ENCODE measurements at places on chromosomes 12 and 14. TPM values are rescaled to one million over a fixed set of nuclear protein-coding genes. Genes with fewer than 3 reads are reported as not detected.
A peak's percentile ranks its signal among the peaks of the same experiment; 100 is the strongest.

Gene SLC8A3
- 0.08 TPM for total RNA-seq

Gene AKAP3
- total RNA-seq: 0.71 TPM

GRCh38 chr12:14946861-14947260 is 8.5 kb upstream of the ERP27 start:
- DNase-seq: no peak

Gene ANO2
- not detected for total RNA-seq

DNA sequence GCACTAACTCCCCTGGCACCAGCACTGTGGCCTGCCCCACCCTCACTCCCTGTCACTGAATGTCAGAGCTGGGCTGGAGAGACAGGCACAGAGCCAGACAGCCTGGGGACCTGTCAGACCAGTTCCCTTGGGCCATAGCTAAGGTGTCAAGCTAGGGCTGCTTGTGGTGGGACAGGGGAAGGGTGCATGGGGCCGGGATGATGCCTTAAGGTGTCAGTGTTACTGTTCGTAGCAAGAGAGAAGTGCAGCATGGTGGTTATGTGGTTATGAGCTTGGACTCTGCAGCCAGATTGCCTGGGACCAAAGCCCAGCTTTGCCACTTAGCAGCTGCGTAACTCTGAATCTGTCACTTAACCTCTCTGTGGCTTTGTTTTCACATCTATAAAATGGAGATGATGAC is 3.8 kb downstream of the RAPGEF3 start:
- DNase-seq: no peak

Gene LUM
- not detected for total RNA-seq

Gene METTL25
- 10.1 TPM for total RNA-seq

Gene FAM234B
- total RNA-seq: 10.1 TPM

- no peak for DNase-seq
Measured at GRCh38 chr14:32407130-32407529, 78.0 kb downstream of the AKAP6 start.

- no peak for DNase-seq
Measured at GRCh38 chr12:126950266-126950665, 1316.7 kb upstream of the TMEM132C start.

GRCh38 chr14:102150744-102151143 is 11.0 kb downstream of the WDR20 start:
- no peak for DNase-seq

DNA sequence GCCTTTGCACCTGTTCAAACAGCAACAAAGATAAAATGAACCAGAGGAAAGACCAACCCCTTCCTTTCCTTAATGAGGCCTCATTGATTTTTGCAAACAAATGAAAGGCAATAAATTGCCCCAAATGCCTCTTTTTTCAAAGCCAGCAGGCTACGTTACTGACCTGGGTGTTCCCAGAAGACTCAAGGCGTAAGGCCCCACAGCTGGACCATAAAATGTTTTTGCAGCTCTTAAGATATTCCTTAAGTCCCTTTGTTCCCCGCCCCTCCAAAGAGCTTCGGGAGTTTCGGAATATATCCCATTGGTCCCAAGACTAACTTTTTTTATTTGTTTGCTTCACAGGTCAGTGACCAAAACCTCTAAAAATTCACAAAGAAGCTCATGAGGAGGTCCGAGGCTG is 462.9 kb upstream of the PRICKLE1 start:
- DNase-seq: no peak

GRCh38 chr12:71772735-71773134 is 18.1 kb downstream of the RAB21 start:
- DNase-seq: no peak

Gene MYH6
- not detected for total RNA-seq

DNA sequence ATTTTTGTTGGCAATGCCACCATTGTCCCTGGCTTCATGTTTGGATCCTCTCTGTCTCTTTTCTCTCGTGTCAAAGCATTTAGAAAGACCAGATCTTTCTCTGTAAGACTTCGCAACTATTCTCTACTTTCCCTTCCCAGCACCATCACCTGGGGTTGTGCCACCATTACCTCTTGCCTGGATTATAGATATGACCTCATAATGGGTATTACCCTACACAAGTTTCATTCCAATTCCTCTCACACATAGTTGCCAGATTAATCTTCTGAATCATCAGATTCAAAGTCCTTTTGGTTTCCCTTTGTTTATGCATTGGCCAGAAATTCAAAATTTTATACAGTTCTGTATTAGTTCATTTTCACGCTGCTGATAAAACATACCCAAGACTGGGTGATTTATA is 27.2 kb upstream of the DHRS2 start:
- no peak for DNase-seq

Gene CLEC7A
- total RNA-seq: not detected

Gene B3GNT4
- 0.90 TPM for total RNA-seq

GRCh38 chr14:98953551-98954348 is 318.2 kb downstream of the BCL11B start:
- no peak for DNase-seq

GRCh38 chr14:49249022-49249421 is 337.2 kb downstream of the RPS29 start:
- DNase-seq: no peak

DNA sequence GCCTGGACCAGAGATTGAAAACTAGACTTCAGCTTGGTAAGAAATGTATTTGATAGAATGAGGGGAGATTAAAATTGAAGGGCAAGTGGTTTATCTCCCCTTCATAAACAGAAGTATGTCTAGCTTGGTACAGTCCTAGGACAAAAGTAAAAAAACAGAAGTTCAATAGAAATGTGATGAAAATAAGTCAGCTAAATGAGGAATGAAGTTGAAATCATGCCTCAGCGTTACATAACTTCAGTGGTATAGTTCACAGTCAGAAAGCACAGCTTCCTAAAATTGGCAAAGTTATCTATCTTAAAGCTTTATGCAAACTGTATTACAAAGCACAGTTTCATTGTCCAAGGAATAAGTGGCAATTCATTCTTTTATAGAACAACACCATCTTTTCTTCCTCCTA is 90.2 kb upstream of the SYT10 start:
- no peak for DNase-seq

Gene SYT10
- not detected for total RNA-seq

DNA sequence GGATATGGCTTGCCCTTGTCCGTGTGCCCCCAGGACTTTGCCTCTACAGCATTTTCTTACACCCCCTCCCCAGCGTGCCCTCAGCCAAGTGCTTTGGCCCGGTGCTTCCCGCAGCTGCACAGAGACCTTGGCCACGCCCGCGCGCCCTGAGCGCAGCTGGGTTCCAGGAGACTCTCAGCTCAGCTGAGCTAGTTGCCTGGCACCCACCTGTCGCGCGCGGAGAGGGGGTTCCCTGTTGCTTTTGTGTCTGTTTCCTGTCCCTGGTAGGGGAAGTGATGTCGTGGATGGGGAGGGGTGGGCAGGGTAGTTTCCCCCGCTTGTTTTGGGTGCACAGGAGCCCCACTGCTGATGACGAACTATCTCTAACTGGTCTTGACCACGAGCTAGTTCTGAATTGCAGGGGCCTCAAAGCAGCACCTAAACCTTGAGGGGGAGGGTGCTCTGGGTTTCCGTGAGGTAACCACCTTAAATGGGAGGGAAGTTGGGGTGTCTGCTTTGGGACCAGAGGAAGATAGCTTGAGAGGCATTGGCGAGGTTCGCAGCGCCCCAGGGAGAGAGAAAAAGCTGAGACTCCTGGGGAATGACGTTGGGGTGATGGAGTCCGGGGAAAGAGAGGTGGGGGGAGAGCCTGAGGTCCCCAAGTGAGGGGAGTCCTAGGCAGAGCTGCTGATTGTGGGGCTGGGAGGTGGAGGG is 1.5 kb downstream of the DIO3 start:
- peak; percentile 51 for DNase-seq

- no peak for DNase-seq
Measured at GRCh38 chr12:129064209-129064855, 211.1 kb downstream of the GLT1D1 start.

- DNase-seq: no peak
Measured at GRCh38 chr12:12017798-12018197, 52.9 kb upstream of the BCL2L14 start.

Gene SLC6A12
- 0.11 TPM for total RNA-seq

Gene ADAMTS20
- total RNA-seq: not detected

GRCh38 chr14:77485901-77486678 is 12.5 kb downstream of the ISM2 start:
- no peak for DNase-seq

Gene CLECL1
- 2.8 TPM for total RNA-seq

- DNase-seq: no peak
Measured at GRCh38 chr14:76773188-76773885, 12.1 kb downstream of the VASH1 start.

DNA sequence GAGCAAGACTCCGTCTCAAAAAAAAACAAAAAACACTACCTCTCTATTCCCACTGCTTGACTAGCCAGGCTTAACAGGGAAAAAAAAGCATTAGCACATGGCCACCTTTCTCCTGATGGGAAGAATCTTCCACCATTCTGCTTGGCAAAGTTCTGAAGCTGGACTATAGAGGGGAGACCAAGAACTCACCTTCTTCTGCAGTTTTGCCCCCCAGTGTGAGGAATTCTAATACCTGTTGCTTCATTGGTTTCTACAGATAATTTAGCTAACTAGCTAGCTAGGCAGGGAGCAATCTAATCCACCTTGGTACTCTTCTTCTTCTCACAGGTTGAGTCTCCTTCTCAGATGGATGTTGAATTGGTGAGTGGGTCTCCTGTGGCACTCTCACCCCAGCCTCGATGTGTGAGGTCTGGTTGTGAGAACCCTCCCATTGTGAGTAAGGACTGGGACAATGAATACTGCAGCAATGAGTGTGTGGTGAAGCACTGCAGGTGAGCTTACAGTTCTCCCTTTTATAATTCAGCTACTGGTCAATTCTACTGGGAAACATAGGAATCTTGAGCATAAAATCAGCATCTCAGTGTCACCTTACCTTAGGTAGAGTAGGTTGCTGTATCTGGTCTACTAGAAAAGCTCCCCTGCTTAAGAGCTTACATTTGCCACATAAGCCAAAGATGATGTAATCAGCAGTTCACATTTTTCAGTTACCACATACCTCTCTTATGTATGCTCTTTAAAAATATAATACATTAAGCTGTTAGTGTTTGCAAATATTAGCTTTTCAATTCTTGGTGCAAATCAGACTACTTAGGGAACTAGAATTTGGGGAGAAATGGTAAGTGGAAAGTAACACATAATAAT is 16.0 kb downstream of the METTL3 start:
- DNase-seq: no peak

Gene NELL2
- total RNA-seq: 1.6 TPM

Gene SLC7A7
- total RNA-seq: 0.36 TPM

Gene ACSS3
- total RNA-seq: not detected

Gene RBM23
- total RNA-seq: 88.2 TPM

Gene CIROP
- not detected for total RNA-seq

- DNase-seq: no peak
Measured at GRCh38 chr14:68885226-68886108, 92.6 kb upstream of the ZFP36L1 start.

DNA sequence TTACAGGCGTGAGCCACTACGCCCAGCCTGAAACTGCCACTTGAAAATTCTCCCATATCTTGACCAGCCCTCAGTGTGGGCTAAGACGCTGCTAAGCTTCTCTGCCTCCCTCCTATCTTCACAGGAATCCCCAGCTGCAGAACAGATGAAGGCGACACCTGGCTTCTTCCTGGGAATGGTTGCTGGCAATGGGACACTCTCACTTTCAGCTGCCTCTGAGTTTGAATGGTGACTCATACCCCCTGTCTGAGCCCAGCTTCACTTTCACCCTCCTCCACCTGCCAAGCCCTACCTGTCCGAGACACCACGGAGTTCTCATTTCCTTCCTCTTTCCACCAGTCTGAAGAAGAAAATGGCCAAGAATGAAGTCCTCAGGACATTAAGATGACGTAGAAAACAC is 18.3 kb upstream of the VASH1 start:
- no peak for DNase-seq

DNA sequence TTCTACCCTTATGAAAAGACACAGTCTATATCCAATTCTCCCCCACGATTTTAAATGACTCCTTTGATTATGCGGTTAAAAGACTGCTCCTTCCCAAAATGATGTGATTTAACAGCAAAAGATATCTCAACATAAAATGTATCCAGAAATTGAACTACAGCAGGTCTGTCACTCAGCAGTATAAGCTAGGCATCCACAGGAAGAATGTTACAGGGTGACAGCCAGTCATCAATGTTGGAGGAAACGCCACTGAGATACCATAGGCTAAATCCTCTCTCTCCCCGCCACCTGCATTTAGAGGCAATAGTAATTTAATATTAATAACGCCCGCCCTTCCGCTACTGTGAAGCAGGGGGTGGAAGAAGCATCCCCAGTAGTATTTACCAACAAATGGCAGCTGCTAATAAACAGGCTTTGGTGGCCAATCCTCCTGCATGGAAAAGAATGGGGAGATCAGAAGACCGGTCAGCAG is 613 bp downstream of the RECQL start:
- DNase-seq: no peak

GRCh38 chr14:102220031-102220430 is 80.3 kb downstream of the WDR20 start:
- no peak for DNase-seq

GRCh38 chr14:60514741-60515491 is 6.0 kb downstream of the SIX6 start:
- DNase-seq: no peak

Gene PIK3C2G
- total RNA-seq: not detected

DNA sequence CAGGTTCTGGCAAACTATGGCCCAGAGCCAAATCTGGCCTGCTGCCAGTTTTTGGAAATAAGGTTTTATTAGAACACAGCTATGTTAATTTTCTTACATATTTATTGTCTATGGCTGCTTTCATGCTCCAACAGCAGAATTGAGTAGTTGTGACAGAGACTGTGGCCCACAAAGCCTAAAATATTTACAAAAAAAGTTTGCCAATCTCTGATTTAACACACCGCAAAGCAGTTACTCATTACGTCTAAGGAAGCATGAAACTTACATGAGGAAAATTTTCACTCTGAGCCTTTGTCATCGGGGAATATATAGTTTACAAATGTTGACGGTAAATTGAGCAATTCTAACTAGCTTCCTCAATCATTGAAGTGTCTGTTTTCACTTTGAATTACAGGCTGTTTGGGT is 96.5 kb downstream of the UNC79 start:
- DNase-seq: no peak

Gene ABCD2
- 3.1 TPM for total RNA-seq
